ENCODE measurements at places on chromosomes 1 and 21. TPM values are rescaled to one million over a fixed set of nuclear protein-coding genes. Genes with fewer than 3 reads are reported as not detected.

The C4BPB gene
- not detected for total RNA-seq

The LORICRIN gene
- total RNA-seq, result not detected

The CXADR gene
- 12.2 TPM for total RNA-seq

The TRMT13 gene
- total RNA-seq, result 12.7 TPM

The GPR89B gene
- total RNA-seq, result 9.8 TPM

- no peak for DNase-seq
These were observed 66.4 kb upstream of the CCDC190 start for GRCh38 chr1:162927421-162927820.

DNA sequence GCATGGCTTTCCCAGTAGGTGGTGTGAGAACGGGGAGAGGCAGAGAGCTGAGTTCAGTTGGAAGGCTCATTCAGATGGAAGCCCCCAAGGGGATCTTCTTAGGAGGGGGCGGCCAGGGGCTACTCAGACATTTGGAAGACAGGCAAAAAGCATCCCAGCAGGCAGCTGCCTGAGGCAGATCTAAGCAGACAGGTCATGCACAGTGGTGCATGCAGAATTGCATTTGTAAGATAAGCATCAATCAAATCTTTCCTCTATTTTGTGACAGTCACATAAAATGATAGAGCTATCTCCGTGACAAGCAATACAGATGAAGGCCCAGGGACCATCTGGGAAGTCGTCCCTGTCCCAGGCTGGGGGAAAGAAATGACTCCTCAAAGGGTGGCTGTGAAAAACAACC is 3.8 kb downstream of the RAB3B start:
- no peak for DNase-seq

- peak; percentile 77 for DNase-seq
These were observed 6.4 kb downstream of the TGFB2 start for GRCh38 chr1:218351391-218352074.

DNA sequence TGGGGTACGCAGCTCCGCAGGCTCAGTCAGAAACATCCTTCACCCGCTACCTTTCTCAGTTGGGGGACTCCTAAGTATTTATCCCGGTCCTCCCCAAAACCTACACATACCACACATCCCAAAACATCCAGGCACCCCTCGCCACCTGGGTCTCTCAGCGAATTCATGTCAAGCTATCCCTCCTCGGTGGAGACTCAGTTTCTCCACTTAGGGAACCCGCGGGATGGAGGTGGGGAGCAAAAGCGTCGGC is 1.3 kb upstream of the ZBTB7B start:
- peak; percentile 62 for DNase-seq

DNA sequence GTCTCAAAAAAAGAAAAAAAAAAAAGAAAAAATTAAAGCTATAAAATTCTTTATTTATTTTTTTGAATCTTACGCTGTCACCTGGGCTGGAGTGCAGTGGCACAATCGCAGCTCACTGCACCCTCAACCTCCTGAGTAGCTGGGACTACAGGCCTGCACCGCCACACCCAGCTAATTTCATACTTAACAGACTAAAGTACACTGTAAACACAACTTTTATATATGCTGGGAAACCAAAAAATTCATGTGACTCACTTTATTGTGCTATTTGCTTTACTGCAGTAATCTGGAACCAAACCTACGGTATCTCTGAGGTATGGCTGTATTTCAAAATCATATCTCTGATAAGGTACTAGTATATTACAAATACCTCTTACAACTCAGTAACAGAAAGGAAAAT is 40.3 kb downstream of the HSF2BP start:
- no peak for DNase-seq

DNA sequence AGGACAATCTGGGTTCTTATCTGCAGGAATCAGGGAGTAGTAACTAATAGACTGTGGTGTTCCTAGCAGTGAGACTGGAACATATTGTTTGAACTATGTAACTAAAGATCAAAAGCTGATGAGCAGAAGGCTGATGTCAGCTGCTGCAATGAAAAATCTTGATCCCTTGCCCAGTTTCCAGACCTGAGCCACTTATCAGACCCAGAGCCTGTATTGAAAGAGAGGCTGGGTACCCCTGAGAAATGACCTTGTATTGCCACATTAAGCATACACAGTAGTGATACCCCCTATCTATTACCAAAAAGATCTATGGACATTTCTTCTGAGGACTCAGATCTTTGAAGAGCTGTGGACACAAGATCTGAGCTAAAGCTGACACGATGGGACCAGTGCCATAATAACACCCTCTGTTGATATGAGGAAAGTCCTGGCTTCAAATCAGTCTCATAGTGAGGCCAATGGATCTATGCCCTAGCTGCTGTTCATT is 178.0 kb upstream of the GALNT2 start:
- no peak for DNase-seq

GRCh38 chr1:11595285-11595684 is 58.9 kb downstream of the FBXO2 start:
- DNase-seq, result peak; percentile 5

DNA sequence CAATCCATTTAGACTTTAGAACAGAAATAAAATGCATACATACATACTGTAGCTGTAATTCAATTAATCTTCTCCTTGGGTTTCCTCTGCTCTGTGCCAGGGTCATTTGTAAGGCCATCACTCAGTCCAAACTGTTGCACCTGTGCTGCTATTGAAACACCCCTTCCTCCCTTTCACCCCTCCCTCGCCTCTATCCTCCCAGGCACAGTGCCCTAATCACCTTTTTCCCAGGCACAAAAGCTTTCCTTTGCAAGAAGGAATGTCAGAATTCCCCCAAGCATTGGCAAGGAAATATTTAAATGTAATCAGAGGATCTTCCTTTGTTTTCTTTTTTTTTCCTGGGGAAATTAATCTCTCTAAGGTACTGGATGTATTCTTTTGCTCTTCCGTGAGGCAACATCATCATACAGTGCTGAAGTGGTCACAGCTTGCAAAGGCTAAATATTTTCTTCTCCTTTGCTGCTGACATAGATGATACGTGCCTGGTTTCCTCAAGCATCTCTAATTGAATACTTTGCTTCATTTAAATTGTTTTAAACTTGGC is 339.3 kb upstream of the NR5A2 start:
- DNase-seq, result peak; percentile 78

All from endothelial cell of umbilical vein (primary cell).